Activated CD4-positive, CD25-positive, alpha-beta regulatory T cell (primary cell): ENCODE measurements at places on chromosomes 2 and 18.

DNA sequence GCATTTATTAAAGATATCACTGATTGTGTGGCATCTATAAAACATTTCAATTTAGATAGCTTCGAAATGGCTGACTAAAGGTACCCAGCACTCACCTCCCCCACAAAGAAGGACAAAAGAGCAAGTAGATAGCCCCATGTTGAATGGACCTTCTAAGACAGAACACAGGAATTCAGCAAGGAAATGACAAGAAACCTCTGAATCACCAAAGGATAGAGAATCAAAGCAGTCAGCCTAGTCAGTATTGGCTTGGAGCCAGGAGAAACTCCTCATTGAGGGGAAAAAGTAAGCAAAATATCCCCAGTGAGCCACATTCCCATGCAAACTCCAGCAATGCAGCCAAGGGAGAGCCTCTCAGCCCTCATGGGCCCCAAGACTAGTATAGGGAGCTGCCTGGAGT lies 113.7 kb downstream of the BARD1 start:
- DNase-seq: no peak

GRCh38 chr2:172894689-172895387 lies 159.2 kb downstream of the RAPGEF4 start:
- no peak for DNase-seq

- DNase-seq: no peak
Measured at GRCh38 chr2:102442967-102443828, 20.2 kb downstream of the IL18RAP start.

- DNase-seq: no peak
Measured at GRCh38 chr2:46200861-46201605, 96.2 kb upstream of the EPAS1 start.

DNA sequence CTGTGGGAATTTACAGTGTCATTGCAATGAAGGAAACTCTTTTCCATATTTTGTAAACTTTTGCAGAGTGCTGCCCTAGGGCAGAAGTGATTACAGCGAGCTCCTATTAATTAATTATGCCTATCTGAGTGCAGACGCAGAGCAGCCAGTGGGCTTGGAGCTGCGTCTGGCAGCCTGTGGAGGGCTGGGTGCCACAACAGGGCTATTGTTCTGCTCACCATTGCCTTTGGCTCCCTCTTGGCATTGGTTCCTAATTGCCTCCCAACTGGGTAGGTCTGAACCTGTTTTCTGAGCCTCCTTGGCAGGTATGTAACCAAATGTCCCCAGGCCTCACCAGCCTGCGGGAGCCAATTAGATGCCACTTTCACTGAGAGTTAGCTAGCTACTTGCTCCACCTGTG lies 25.6 kb upstream of the ITGB6 start:
- DNase-seq: no peak

DNA sequence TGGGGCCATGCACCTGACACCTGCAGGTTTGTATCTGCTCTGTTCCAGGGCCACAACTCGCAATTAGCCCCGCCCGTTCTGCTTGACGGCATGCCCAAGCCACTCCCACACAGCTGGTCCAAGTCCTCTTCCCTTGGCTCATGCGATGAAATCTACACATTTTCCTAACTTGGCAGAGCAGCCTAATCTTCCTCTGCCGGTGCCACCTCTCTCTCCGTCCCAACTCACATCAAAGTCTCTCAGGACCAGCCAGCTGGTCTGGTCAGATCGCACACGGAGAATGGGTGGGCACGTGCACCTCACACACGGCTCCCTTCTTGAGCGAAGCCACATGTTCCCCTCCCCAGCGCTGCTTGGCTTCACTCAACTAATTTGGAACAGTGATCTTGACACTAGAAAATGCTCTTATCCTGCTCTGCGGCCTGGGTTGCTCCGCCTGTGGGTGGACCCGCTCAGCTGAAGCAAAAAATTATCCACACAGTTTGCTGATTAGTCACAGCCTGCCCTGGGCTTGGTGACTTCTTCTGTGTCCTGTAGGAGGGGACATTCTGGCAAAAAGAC lies 176.7 kb downstream of the NRP2 start:
- no peak for DNase-seq

- no peak for DNase-seq
Measured at GRCh38 chr2:24317491-24317920, 42.8 kb downstream of the ITSN2 start.

- no peak for DNase-seq
Measured at GRCh38 chr2:31296641-31297287, 62.8 kb downstream of the EHD3 start.

DNA sequence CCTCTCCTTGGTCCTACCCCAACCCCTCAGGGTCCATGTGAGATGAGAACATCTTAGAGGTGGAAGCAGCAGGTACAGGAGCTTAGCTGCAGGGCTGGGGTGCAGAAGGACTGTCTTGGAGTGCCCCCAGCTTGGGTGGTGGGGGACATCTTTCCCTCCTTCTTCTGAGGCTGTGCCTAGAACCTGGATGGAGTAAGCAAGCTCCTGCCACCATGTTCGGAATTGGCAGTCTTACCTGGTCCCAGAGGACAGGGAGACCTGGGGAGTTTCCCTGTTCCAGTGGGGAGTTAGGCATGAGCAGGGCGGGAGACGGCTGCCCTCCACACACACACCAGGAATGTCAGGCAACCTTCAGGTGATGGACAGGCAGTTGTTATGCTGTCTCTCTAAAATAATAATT lies 131.0 kb upstream of the COPS8 start:
- DNase-seq: no peak

DNA sequence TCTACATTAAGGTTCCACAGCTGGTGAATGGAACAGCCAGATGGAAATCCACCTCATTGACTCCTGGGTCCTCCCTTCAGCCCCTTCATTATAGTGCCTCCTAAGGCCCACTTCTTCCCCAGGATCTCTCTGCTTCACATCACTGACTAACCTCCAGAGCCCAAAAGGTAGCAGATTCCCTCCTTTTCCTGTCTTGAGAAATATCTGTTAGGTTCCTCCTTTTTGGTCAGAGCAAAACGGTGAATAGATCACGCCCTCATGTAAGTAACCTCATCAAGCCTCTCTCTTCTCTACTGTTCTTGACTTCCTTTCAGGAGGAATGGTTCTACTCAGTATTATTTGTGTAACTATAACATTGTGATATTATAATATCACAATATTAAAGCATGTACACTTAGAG lies 155.0 kb upstream of the SRD5A2 start:
- DNase-seq: no peak

DNA sequence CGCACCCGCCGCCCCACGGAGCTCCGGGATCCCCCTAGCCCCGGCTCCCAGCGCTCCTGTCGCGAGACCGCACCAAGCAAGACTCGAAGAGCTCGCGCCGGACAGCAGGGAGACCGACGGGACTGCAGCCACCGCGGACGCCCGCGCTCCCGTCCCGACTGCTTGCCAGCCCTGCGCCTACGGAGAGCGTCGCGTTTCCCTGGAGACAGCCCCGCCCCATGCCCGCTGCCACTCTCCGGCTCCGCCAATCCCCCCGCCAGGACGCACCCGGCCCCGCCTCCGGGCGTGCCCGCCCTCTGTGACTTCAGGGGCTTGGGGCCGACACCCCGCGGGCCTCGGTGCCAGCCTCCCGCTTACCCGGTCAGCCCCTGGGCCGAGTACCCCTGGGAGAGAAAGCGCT lies at the start of gene ANKMY1:
Gene ANKMY1, minus strand, starts transcription at position 181 of the 400 bp plus-strand sequence. CDS start 653 bp downstream, outside the sequence.
- DNase-seq: no peak

GRCh38 chr2:144165599-144166250 lies 354.2 kb downstream of the ZEB2 start:
- no peak for DNase-seq

- DNase-seq: no peak
Measured at GRCh38 chr18:63249771-63250170, 69.8 kb downstream of the BCL2 start.

DNA sequence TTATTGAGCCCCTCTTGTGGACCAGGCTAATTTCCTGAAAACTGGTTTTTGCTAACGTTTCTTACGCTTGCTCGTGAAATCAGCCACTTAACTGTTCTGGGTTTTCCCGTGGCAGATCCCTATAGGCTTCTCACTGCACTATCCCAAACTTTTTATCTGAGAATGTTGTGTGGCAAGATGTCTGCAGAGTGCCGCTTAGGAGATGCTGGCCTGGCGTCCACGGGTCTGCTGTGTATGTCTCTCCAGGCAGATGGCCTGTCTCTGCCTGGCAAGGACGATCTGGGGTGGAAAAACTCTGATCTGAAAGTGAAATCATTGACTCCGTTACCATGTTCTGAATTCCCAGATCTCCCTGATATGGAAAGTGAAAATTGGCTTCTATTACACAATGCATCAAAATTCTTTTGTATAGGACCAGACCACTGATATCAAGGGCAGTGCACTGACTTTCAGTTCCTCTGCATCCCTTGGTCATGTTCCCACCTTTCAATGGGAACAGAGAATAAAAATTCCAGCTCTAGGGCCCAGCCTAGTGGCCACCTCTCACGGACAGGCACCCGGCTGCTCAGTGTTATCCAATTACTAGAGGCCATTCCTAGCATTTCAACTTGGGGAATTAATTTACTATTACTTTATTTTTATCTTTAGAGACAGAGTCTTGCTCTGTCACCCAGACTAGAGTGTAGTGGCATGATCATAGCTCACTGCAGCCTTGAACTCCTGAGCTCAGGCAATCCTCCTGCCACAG lies 154.6 kb downstream of the ACOXL start:
- no peak for DNase-seq

DNA sequence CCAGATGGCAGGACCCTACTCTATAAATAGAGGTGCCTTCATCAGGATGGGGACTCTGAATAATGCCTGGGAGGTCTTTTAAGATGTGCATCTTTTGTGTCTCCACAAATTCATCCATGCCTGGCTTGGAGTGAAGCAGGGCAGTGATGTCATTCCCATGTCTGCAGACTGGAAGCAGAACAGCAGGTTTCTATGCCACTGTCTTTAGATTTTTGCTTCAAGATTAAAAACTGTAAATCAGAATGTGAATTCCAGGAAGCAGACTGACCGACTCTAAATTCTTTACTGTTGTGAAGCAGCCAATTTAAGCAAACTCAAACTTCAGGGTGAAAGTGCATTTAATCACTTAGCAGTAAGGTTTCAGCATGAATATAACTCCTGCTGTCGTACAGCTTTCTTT lies 159.3 kb downstream of the SCG2 start:
- DNase-seq: no peak

- DNase-seq: no peak
Measured at GRCh38 chr18:75865639-75866038, 438.1 kb upstream of the SMIM21 start.

DNA sequence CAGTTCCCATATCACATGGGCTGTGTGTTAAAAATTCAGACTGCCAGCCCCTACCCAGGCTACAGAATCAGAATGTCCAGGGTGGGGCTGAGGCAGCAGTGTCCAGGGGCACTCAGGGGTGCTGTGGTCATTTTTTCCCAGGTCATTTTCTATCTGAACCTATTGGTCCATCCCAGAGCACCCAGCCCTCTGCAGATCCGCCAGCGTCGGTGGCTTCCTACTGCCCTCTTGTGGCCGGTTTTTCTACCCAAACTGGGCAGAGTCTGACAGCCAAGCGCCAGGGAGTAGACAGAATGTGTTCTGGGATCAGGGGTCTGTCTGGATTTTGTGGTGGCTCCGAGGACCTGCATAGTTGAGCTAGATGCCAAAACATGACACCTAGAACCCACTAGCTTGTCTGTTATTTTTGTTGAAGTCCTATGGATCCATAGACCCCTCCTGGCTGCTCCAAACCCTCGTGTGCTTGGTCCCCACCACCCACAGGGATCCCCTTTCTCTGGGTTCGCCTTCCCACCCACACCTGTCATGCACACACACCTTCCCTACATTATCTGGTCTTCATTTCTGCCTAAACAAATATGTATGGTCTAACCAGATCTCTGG lies 34.1 kb upstream of the RMDN2 start:
- peak; percentile 63 for DNase-seq

DNA sequence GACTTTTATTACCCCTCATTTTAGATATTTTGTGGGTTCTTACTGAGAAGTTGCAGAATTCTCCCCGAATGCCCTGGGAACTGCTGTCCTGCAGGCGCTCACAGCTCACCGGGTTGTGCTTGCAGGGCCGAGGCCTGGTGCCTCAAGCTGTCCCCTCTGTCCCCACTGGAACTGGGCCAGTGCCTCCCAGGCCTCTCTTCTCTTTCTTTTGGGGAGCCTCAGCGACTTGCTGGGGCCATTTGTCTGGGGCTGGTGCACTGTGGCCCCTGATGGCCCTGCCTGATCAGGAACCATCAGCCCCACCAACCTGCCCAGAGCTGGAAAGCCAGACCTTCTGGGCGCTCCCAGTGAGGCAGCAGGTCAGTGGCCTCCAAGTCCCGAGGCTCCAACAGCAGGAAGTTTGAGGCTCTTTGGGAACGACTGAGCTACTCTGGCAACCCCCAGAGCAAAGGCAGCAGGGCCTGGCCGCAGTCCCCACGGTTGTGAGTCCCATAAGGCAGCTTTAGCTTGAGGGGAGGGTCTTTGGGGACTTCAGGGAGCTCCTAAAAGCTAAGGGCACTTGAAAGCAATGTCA lies 14.7 kb upstream of the NEU4 start:
- no peak for DNase-seq

DNA sequence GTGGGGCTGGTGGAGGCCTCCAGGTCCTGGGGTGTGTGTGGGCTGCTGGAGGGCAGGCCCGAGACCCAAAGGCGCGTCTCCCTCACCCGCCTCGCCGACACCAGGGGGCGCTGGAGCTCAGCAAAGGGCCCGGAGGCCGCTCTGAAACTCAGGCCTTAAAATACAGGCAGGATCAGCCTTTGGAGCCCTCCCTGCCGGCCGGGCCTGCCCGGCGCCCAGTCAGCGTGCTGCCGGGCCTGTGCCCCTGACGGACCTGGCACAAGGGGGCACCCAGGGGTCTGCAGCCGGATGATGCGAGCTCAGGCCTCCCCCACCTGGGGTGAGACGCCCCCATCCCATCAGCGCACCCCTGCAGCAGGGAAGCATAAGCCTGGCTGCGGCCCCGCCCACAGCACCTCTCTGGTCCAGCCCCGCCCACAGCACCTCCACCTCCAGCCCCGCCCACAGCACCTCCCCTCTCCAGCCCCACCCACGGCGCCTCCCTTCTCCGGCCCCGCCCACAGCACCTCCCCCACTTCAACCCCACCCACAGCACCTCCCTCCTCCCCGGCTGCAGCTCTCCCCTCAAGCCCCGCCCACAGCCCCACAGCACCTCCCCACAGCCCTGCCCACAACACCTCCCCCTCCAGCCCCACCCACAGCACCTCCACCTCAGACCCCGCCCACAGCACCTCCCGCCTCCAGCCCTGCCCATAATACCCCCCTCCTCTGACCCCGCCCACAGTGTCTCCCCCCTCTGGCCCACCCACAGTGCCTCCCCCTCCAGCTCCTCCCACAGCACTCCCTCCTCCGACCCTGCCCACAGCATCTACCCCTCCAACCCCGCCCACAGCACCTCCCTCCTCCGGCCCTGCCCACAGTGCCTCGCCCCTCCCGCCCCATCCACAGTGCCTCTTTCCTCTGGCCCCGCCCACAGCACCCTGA lies 92.8 kb upstream of the OTOS start:
- DNase-seq: peak; percentile 30

GRCh38 chr2:3434654-3435053 lies 55.2 kb downstream of the TRAPPC12 start:
- no peak for DNase-seq

- no peak for DNase-seq
Measured at GRCh38 chr2:159228081-159228581, 58.4 kb downstream of the WDSUB1 start.
